ENCODE measurements at places on chromosomes 12 and 14. TPM values are rescaled to one million over a fixed set of nuclear protein-coding genes. Genes with fewer than 3 reads are reported as not detected.

The WDR20 gene
- total RNA-seq, result 9.8 TPM

The METAP2 gene
- 45.6 TPM for total RNA-seq

The CLECL1 gene
- total RNA-seq, result not detected

The CPNE6 gene
- total RNA-seq, result not detected

The CEBPE gene
- total RNA-seq, result not detected

The WNT1 gene
- total RNA-seq, result not detected
